ENCODE measurements at places on chromosomes 2 and 18. TPM values are rescaled to one million over a fixed set of nuclear protein-coding genes. Genes with fewer than 3 reads are reported as not detected.

DNA sequence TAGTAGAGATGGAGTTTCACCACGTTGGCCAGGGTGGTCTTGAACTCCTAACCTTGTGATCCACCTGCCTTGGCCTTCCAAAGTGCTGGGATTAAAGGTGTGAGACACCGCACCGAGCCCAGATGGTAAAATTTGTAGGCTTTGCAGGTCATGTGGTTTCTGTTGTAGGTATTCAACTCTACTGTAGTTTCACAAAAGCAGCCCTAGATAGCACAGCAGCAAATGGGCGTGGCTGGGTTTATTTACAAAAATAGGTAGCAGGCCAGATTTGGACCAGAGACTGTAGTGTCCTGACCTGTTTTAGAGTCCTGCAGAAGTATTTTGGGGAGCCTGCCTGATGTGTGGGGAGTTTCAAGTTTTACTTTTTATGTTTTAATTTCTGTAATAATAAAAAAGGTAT is 84.1 kb upstream of the RASGRP3 start:
- DNase-seq: no peak

- DNase-seq: no peak
Observed at GRCh38 chr2:20917719-20918572, 95.0 kb upstream of the LDAH start.

DNA sequence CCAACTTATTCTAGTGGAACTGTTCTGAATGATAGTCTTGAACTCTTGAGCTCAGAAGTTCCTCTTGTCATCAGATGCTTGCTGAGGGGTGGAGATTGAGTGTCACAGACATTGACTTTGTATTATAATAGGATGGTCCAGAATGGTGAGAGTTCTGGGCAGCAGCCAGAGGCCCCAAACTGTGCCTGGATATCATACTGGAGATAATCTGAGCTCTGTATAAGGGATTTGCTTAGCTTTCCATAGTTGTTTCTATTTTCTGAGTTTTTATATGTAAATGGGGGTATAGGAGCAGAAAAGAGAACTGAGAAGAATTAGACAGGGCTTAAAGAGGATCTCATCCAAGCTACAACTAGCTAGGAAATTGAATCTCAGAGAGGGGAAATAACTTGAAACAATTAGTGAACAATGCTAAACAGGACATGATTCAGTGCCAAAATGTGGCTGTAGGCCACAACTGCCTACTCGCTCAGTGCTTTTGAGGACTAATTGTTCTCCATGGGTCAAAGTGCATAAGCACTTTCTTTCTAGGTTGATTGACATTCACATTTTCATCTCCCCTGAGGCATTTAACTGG is 10.1 kb upstream of the LCLAT1 start:
- no peak for DNase-seq

CRACDL gene
- not detected for total RNA-seq

GRCh38 chr2:219537657-219538488 is 5.7 kb downstream of the CHPF start:
- no peak for DNase-seq
